ENCODE measurements at places on chromosomes 1 and 21.

DNA sequence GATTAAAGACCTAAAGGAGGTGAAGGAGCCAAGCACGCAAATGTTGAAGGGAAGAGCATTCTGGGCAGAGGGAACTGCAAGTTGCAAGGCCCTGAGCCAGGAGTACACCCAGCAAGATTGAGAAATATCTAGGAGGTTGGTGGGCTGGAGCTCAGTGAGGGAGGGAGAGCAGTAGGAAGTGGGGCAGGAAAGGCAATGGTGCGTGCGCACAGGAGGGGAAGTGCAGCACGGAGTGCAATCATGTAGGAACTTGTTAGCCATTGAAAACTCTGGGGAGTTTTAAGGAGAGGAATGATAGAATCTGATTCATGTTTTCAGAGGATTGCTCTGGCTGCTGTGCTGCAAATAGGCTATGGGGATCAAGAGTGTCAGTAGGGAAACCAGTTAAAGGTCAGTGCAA is 13.2 kb upstream of the IGSF3 start:
- no peak for DNase-seq

DNA sequence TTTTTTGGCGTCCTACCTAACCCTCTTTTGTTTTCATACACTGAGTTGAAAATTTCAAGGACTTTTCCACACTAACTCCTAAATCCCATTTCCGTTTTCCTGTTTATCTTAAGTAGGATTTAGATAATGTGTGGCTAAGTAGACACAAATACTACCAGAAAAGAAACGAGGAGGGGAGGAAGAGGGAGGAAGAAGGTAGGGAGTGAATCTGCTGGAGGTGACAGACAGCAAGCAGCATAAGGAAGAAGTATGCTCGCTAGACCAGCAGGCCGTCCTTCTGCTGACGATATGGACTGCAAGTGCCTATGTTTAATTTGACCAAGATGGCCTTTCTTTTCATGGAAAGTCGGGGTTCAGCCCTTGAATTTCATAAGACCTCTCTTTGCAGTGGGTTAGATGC is 256.9 kb upstream of the RAB4A start:
- DNase-seq = no peak

GRCh38 chr1:156760092-156760795 is 7.1 kb upstream of the PRCC start:
- no peak for DNase-seq

GRCh38 chr1:53378932-53379661 is 51.2 kb upstream of the LRP8 start:
- DNase-seq = no peak

DNA sequence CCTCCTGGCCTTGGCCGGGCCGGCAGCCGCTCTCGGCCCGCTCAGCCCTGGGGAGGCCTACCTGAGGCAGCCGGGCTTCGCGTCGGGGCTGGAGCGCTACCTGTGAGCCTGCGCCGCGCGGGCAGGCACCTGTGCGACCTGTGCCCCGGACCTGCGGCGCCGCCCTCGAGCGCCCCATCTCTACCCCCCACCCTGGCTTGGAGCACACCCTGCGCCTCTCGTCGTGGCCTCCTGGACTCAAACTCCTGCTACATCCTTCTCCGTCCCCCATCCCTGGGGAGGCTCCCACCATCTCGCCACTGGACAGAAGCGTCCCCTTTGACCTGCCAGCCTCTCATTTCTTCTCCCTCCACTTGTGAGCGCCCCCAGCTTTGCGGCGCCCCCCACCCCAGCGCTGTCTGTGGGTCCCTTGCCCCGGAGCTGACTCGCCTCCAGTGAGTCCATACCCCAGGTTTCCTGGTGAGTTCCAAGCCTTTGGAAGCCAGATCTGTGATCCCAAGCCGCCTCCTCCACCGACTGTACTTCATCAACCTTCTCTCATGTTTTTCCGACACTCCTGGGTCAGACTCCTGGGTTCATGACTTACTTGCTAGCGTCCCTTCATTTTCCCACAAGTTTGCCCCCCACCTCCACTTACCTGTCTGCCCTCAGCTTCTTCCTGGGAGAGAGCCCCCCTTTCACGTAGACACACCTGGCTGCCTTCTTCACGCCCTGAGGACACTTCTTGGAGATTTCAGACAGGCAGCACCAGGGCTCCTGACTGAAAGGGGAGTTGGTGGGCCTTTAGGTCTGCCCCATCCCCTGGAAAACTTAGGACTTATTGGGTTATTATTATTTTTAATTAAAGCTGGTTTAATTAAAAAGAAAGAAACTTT is 1.3 kb downstream of the FOXE3 start:
- no peak for DNase-seq

GRCh38 chr1:119102051-119102450 is 38.4 kb downstream of the WARS2 start:
- no peak for DNase-seq

- peak; percentile 59 for DNase-seq
Measured at GRCh38 chr1:226128487-226129075, 58.0 kb downstream of the ACBD3 start.

- no peak for DNase-seq
Measured at GRCh38 chr1:32364836-32365235, 2.5 kb downstream of the TSSK3 start.

- DNase-seq = no peak
Measured at GRCh38 chr21:34670962-34671348, 2.2 kb downstream of the CLIC6 start.

DNA sequence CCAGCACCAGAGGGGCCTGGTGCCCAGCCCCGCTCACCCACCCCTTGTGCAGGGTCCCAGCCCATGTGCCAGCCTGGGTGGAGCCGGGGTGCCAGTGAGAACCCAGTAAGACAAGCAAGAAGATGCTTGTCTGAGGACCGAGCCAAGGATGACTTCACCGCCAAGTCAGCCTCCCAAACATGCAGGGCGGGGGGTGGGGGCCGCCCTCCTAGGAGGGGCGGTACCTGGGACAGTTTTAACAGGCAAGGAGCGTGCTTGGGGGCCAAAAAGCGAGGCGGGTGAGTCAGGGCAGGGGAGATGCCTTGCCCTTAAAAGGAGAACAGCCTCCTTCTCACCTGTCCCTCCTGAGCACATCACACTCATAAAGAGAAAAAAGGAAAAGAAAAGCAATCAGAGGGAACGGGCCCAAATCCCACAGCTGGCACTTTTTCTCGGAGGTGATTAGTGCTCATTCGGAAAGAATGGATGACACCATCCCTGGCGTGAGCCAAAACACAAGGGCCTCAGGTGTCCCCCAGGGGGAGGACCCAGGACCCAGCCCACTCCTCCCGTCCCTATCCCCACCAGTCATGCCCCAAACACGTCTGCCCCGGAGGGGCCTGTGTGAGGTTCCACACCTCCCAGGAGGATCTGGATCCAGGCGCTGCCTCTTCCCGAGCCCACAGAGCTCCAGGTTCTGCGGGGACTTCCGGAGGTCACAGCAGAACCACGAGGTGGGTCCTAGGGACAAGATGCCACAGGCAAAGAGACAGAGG is 77.6 kb upstream of the IFFO2 start:
- DNase-seq = no peak

GRCh38 chr1:62625415-62625814 is 28.1 kb downstream of the ANGPTL3 start:
- no peak for DNase-seq

GRCh38 chr21:43341378-43342161 is 85.4 kb downstream of the SIK1 start:
- DNase-seq = no peak

- DNase-seq = no peak
Measured at GRCh38 chr21:34609933-34610549, 4.9 kb downstream of the RCAN1 start.

- DNase-seq = no peak
Measured at GRCh38 chr1:53091841-53092645, 30.0 kb downstream of the PODN start.

- no peak for DNase-seq
Measured at GRCh38 chr1:230194525-230194924, 127.5 kb downstream of the GALNT2 start.

DNA sequence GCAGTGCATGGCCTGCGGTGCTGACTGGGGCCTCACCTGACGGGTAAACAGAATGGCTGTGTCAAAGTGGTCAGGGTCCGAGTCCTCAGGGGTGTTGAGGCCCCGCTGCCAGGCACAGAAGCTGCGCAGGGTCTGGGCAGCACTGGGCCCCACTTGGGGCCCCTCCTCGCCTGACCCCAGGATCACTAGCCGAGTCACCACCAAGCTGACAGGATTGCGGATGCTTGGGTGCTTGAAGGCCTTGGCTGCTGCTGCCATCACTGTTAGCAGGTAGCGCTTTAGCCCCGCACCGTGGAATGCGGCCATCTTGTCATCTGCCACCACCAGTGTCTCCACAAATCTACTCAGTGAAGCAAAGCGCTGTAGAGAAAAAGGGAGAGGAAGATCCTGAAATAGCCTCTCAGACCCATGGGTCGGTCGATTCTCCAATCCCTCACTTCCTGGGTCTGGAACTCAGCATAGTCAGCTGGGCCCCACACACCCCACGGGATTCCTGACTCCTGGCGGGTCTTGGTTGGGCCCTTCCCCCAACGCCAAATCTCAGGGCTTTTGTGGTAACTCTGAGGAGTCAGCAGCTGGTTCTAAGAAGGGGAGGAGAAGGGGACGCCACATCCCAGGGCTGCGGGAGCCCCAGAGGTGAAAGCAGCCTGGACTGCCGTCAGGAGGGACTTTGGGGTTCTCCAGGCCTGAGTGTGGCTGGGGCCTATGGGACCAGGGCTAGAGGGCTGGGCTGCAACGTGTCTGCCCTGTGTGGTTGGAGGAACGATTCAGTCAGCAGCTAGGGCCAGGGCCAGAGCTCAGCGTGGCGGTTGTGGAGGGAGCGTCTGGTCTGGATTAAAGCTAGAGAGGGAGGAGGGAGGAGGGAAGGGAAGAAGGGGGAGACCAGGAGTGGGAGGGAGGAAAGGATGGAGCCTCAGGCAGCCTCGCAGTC is 2.1 kb downstream of the ADAMTS4 start:
- DNase-seq = peak; percentile 73

GRCh38 chr1:204528241-204528640 is 12.0 kb downstream of the MDM4 start:
- no peak for DNase-seq

DNA sequence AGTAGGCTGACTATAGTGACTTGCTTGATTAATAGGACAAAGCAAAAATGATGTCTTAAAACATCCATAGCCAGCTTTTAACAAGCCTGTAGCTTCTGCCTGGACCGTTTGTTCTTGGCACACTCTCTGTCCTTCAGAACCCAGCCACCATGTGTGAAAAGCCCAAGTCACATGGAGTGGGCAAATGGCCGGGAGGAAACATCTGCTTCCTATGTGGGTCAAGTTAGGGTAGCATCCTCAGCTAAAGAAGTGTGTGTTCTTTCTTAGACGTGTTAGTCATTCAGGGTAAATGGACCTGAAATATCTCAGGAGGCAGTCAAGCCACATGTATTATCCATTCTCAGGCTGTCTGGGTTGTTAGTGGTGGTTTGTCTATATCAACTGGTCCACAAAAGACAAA is 23.4 kb downstream of the RD3 start:
- DNase-seq = no peak

DNA sequence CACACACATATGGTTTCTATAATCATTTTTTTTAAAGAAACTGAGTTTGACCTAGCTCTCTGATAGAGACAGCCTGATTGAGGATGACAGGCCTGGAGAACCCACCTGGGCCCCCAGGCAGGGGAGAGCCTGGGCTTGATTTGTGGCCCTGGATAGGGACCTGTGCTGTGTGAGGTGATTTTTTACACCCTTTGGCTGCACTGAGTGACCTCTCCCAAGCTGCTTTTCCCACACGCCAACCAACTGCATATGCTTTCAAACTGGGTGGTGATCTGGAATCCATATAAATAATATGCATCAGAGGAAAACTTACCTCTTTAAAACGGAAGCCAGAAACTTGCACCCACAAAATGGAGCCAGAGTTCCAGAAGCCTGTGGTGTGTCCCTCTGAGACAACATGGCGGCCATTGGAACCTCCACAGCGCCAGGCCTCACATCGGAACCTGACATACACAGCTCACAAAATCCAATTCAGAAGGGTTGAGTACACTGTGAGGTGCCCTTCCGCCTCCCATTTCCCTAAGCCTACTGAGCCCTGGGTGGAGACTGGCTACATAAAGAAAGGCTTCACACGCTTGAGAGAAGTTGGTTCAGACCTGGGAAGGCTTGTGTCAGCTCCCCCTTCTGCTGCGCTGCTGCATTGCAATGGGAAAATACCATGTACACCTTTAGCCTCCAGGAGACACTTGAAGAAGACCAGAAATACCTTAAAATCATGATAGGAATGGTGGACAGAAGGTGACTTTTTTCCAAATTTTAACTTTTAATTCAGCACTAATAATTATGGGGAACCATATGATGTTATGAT is 160.7 kb downstream of the HHIPL2 start:
- peak; percentile 8 for DNase-seq

DNA sequence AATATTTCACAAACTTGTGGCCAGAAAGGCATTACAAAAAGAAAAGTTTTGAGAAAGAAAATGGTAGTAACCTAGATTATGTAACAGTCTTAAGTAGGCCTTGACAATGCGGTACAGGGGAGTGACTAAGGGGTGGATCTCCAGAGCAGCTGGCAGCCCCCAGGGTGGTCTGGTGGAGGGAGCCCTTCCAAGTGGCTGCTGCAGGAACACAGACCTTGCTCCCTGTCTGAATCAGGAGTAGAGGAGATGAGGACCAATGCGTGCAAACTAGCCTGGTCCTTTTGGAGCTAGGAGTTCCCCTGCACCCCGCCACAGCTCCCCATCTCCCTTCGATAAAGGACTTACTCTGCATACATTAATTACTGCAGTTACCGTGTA is 189.0 kb downstream of the NFIA start:
- DNase-seq = no peak

DNA sequence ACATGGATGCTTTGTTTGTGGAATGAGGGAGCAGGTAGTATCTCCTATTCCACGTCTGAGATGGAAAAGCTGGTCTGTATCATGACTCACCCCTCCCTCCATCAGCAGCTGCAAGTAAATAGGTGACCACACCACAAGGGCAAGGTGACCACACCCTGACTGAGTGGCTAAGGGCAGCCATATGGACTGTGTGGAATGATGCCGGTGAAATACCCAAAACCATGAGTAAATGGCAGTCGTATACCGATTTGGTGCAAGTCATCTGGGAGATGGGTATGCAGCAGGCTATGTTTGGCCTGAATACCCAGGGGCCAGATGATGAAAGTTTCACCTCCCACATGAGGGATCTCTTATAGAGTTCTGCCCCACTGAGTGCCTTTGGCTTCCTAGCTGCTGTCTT is 15.8 kb upstream of the UBE2U start:
- DNase-seq = no peak

DNA sequence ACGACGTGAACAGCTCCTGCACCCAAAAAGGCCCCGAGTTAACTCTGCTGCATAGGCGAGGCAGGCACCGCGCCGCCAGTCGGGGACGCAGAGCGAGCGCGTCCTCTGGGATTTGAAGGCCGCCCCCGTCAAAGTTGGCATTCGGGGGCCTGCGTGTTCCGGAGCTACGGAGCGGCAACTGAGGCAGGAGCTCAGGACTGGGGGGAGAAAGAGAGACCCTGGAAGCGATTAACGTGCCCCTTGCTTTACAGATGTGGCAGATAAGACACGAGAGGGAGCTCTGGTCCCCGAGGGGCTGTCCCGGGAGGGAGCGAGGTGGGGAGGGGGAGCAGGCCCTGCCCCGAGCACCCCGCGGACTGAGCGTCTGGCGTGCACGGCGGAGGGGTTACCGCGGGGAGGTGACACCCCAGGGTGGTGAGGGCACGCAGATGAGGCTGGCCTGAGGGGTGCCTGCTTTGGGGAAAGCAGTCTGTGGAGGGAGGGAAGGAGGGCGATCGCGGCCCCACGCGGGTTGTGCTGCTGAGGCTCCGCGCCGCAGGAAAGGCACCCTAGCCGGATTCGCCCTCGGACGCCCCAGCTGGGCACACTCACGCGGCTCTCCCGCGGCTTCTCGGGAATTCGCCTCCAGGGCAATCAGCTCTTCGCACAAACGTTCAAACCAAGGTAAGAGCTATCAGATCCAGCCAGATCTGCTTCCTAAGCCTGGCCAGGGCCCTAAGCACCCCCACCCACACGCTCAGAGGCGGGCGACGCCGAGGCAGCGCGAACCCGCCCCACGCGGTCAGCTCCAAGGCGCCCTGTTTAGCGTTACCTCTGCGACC is 26.5 kb downstream of the ACTA1 start:
- no peak for DNase-seq
